Dermis blood vessel endothelial cell (primary cell): ENCODE measurements at places on chromosomes 1 and 21.

DNA sequence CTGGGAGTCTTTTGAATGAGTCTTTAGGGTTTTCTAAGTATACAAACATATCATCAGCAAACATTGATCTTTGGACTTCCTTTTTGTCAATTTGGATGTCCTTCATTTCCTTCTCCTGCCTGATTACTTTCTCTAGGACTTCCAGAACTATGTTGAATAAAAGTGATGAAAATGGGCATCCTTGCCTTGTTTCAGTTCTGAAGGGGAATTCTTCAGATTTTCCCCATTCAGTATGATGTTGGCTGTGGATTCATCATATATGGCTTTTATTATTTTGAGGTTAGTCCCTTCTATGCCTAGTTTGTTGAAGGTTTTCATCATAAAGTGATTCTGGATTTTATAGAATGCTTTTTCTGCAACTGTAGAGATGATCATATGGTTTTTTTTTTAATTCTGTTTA is 42.0 kb downstream of the KMO start:
- no peak for DNase-seq

- DNase-seq = no peak
Measured at GRCh38 chr1:56297904-56298303, 281.5 kb downstream of the PLPP3 start.

DNA sequence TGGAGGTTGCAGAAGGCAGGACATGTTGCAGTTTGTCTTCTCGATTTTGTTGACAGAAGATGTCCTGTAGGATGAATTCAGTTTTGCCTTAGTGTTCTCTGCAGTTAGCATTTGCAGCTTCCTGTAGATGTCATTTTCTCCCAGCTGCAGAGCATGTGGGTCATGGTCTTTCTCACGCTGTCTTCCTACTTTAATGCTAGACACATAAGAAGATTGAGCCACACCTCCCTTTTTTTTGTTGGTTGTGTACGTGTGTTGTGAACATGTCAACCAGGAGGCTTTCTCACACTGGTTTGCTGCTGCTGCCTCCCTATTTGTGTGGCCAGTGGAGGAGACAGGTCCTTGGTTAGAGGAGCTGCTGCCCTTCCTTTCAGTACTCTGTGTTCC is 110.7 kb downstream of the VPS13D start:
- DNase-seq = no peak

GRCh38 chr1:32885676-32886003 is 651 bp upstream of the HPCA start:
- DNase-seq = no peak

- no peak for DNase-seq
Measured at GRCh38 chr1:230101556-230101955, 34.5 kb downstream of the GALNT2 start.

DNA sequence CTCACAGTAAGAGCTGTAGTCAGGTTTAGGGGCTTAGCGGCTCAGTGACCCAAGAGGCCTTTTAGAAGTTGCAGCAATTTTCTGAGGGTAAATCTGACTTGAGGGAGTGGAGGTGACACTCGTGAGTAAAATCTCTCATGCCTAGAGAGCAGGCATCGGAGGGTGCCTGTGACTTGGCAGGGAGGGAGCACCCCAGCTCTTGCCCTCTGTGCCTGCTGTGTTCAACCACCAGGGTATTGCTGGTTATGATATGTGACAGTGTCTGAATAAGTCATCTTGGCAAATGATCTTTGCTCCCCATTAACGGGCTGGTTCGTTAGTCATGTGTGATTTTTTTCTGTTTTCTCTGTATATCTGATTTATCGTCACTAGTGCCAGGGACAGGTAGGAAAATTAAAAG is 5.9 kb downstream of the MAN1C1 start:
- DNase-seq = no peak

DNA sequence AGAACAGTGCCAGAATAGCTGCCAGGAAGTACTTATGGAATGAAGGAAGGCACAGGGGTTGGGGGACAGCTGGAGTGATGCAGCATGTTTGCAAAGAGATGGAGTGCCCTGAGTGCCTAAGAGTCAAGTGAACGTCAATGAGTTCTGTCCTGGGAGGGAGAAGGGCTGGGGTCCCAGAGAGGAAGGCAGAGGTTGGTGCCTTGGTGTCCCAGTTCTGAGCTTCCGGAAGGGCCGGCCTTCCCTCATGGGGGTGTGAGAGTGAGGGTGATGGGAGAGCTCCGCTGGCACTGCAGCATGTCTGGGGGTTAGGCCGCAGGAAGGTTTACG is 17.6 kb downstream of the NES start:
- DNase-seq = no peak

DNA sequence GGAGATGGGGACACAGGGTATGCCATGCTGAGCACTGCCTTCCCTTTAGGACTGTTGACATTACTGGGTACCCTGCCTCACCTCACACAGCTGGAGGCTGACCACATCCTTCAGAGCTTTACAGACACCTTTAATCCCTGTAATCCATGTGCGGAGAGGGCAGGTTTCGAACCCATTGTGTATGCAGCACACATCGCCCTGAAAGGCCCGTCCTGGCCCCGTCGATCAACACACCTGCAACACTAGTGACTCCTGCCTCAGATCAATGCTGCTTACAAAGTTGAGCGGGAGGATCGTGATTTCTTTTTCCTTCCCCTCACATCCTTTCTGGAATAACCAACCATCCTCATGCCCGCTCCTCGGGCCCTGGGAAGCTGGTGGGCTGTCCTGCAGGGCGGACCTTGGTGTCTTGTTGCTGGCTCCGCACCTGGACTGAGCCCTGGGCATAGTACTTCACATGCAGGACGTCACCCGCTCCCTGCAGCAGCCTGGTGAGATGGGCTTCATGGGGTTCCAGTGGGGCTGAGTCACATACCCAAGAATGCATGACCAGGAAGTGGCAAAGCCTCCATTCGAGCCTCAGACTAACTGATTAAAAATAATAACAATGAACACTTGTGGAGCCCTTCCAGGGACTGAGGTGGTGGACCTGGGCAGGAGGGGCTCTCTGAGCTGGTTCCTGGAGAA is 403.6 kb downstream of the PTPRU start:
- DNase-seq = peak; percentile 62

DNA sequence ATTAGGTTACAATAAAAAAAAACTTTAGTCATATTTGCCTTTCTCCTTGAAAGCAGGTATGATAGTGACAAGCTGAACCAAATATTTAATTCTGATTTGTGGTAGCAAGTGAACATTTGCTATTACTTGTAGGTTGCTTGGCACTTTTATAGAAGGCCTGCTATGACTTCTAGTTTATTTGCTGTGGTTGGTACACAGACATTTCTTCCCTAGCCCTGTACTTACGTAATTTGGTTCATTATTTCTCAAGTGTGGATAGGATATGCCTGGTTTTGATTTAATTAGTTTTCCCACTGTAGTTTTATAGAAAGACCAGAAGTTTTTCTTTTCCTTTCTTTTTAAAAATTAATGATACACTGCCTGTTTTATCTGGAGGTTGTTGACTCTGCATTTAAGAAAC is 55.9 kb downstream of the PPP2R5A start:
- DNase-seq = no peak

- no peak for DNase-seq
Measured at GRCh38 chr1:22295856-22296255, 153.0 kb upstream of the WNT4 start.
